NCI-H446 treated with DMSO at 0.1 percent for 48 hours (cell line): ENCODE measurements at places on chromosomes 5 and 9.

- DNase-seq = no peak
Measured at GRCh38 chr5:22614486-22615094, 238.6 kb downstream of the CDH12 start.

DNA sequence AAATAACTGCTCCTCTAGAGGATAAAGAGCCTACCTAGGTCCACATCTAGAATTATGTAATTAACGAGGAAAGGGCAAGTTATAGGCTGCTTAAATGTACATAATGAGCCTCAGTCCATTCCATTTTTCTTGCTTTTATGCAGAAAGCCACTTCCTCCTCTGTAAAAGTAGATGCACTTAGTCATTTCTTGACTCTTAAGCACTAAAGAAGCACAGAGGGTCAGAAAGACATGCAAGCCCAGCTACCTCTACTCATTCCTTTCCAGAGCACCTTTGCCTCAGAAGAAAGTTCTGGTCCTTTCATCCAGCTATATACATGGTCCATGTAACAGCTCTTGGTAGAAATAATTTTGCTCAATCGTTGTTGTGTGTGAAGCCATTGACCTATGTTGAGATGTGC, 308.0 kb upstream of the NREP start:
- no peak for DNase-seq

GRCh38 chr9:107935931-107936330, 446.4 kb upstream of the KLF4 start:
- DNase-seq = no peak

GRCh38 chr5:180605554-180606214, 14.4 kb upstream of the SCGB3A1 start:
- no peak for DNase-seq

GRCh38 chr5:135053278-135053677, 19.2 kb upstream of the PITX1 start:
- no peak for DNase-seq

- DNase-seq = no peak
Measured at GRCh38 chr5:57082441-57083067, 91.3 kb upstream of the GPBP1 start.

DNA sequence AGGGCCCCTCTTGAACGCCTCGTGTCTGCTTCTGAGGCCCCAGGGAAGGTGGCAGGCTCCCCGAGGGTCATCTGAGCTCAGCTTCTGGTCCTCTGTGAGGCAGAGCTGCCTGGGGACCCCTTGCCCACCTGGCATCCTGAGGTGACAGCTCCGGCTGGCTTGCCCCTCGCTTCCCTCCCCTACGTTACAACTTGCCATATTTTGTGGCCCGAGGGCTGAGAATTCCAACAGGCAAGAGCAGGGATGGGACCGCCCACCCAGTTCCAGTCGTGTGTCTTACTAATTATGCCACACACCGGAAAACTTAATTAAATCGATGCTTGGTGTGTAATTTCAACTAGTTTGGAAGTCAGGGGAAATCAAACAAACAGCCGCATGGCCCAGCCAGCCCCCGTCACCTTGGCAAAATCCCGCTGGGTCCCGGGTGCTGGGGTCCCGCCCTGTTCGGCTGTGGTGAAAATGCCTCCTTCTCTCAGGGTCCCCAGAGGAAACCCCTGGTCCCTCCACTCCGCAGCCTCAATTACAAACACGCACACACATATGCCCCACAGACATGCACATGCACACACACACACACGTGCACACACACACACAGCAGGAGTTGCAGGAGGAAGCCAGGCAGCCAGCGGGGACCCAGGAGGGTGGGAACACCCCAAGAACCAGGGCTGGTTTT, 221.0 kb upstream of the IER5L start:
- no peak for DNase-seq

DNA sequence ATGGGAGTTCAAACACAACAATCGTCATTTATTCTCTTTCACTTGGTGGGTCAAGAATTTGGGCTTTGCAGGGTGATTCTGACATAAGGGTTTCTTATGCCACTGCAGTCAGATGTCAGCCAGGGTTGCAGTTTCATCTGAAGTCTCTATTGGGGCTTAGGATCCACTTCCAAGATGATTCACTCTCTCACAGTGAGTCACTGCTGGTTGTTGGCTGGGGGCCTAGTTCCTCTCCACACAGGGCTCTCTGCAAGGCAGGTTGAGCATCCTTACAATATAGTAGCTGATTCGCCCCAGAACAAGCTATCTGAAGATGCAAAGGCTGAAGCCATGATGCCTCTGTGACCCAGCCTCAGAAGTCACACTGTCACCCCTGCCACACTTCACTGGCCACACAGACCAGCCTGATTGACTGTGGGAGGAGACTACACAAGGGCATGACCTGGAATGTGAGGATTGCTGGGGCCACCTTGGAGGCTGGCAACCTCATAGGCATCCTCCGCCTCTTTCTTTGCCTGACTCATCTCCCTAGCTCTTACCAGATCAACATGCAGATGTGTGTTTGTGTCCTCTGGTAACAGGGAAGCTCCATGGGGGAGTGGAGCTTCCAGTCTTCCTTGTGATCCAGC, 4.5 kb upstream of the CARD19 start:
- no peak for DNase-seq

GRCh38 chr5:73450672-73451223, 2.2 kb upstream of the FOXD1 start:
- DNase-seq = no peak

DNA sequence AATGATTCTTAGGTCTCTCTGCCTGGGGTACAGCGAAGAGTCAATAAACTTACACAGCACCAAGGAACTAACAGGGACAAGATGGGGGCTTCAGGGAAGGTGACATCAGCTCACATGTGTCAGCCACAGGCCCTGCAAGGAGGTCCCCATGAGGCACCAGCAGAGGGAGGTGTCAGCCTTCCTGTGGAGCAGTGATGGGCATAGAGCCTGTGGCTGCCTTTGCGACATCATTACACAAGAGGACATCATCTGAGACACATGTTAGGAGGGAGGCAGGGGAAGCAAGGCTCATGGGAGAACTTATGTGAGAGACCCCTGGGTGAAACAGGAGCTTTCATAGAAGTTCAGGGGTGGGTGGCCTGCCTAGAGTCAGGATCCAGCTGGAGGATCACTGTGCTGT, 389.6 kb downstream of the SEMA5A start:
- no peak for DNase-seq

DNA sequence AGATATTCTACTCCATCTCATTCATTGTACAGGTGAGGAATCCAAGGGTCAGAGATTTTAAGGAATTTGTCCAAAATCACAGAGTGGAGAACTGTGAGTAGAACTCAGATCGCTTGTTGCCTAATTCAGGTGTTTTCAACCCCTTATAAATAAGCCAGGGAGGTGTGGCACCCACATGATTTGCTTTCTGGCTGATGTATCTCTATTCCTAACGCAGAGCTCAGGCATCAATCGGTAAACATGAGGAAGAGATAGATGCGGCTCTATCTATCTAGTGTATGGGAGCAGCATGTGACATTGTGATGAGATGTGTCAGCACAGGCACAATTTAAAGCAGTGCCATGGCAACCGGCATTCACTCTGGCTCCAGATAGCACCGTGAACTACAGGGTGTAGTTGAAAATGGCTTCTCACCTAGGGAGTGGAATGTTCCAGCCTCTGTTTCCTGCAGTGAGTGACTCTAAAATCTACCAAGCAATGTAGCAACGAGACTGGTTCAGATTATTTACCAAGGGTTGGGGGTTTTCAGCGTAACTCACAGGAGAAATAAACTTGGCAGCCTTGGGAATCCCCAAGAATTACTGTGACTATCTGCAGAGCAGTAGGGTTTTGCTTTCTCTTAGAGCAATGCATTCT, 53.4 kb upstream of the SUB1 start:
- DNase-seq = no peak

DNA sequence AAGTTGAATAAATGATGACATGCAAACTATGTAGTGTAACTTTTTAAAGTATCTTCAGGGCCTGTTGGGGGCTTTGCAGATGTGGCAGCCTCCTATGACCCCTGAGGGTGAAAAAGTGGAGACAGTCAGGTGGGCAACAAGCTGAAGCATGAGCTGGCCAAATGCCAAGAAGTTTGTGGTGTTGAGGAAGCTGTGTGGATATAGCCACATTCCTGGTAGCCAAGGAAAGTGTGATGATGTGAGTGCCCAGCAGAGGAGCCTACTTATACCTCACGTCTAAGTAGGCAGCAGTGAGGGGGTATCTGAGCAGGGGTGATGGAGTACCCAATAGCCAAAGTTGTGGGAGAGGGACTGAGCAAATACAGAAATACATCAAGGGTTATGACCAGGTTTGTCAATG, 621.2 kb upstream of the CDH6 start:
- DNase-seq = no peak

DNA sequence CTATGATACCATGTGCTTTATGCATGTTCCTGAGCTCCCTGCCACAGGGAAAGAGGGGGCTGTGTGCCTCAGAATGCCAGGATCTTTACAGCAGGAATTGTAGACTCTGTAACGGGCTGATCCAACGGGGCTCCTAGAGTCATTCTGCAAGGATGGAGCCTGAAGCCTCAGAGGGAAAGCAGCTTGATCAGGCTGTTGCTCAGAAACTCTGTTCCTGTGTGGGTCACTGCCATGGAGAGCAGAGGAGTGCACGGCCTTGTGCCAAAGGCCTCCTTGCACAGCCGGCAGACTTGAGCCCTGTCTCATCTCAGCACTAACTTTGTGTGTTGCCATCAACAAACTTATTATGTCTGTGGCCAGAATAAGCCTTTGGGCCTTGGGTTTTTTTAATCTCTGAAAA, 51.8 kb downstream of the AMBP start:
- DNase-seq = no peak

DNA sequence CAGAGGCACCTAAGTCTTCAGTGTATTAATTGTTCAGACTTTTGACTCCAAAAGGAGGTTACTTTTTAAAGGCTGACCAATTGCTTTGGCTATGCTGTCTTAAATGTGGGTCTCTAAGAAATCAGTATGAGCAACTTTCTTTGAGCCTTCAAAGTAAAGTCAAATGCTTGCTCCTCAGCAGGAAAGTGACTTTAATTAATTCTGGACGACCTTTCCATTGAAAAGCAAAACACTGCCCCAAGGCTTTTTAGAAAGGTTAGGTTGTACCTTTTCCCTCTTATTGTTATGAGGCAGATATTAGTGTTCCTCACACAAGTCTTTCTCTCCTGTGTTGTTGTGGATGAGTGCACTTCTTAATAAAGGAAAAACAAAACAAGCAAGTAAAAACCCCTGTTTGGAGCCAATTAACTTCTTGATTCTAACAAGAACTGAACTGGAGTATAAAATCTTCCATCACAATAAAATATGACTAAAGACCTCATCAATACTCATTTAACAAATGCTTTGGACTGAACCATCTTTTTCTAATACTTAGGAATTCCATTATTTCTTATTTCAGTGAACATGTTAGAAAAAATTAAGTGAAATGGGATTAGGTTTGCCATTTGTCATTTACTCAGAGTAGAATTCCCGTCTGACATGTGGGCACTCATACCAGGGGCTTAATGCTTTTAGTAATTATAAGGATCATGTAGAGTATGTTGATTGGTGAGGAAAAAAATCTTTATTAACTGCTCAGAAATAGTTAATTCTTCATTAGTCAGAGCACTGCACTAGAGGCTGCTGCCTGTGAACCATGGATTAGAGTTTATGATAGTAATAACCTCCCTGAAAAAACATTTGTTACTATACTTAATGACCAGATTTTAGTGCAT, 159.1 kb upstream of the ZNF608 start:
- no peak for DNase-seq

GRCh38 chr5:126723643-126724042, 53.3 kb upstream of the LMNB1 start:
- no peak for DNase-seq

DNA sequence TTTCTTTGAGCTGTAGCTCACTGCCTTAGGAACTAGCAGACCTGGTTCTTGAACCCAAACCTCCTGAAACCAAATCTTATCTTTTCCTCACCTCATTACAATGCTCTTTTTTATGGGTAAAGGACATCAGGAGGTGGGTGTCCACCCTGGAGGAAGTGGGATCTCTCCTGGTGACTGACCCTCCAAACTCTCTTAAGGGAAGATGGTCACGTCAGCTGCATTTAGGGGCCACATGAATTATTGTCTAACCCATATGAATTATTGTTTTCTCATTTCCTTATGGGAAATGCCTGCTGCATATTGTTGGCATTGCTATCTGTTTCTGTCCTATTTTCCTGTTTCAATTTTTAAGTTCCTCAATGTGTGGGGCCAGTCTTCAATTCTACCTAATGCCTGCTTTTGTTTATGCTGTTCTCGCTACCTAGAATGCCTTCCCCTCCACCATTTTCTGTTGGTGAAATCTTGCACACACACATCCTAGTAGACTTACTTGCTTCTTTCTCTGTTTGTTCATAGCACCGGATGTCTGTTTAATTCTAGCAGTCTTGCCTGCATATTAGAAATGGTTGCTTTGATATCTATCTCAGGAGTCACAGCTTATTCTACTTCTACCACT, 22.0 kb upstream of the SPINK1 start:
- DNase-seq = no peak

DNA sequence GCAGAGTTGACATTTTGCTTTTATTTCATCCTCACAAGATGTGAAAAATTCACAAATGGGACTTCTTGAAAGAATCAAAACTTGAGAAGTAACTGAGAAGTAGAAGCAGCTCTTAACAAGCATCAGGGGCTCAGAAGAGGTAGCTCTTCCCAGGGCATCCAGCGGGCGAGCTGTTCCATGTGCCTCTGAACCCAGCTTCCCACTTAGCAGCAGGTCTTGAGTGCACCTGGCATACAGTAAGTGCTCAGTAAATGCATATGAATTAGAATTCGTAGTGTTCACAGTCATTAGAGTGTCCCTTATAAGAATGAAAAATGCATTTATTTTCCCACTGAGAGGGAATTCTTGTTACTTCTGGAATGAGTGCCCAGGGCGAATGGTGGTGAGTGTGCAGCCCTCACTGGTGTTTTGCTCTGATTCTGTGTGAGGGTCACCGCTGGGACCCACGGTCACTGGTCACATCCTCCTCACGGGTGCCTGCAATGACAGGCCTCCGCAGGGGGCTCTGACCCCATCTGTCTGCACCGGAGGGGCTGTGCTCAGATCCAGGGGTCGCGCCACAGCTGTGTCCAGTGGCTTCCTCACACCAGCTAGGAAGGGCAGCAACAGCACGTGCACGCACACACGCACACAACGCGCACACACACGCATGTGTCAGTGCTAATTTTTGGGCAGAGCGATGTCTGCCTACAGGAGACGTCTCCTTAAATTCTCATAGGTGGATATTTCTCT, 26.9 kb downstream of the EXOC3 start:
- no peak for DNase-seq

DNA sequence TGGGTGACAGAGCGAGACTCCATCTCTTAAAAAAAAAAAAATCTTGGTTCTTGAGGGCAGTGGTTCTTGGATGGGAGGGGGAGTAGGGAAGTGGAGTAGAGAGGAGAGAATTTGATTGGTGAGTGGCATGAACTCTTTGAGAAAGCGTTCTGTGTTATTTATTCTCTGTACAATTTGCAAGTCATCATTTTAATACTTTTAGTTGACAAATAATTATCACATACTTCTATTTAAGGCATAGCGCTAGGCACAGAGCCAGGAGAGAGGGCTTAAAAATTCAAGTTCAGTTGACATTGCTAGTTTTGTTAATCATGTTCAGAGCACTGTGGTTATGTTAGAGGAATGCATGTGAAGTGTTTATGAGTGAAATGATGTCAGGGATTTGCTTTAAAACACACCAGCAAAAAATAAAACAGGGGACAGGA, 24.6 kb downstream of the HSDL2 start:
- no peak for DNase-seq

GRCh38 chr9:111144741-111145140, 106.5 kb upstream of the LPAR1 start:
- no peak for DNase-seq
